ENCODE measurements at places on chromosomes 2 and 18.

DNA sequence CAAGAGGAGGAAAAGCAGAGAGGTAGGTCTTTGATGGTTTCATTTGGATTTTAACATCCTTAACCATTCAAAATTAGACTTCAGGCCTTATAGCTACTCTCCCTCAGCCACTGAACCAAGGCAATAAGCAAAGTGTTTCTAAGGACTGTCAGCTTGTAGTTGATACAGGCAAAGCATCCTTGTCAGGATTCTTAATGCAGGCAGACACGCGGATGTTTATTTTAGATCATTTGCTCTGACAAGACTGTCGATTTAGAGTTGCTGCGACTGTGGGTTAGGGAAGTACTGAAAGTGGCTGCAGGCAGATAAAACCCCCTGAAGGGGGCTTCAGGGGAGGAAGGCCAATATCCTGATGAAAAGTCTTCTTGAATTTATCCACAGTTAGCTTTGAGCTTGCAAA lies 46.6 kb downstream of the CDH20 start:
- no peak for DNase-seq

DNA sequence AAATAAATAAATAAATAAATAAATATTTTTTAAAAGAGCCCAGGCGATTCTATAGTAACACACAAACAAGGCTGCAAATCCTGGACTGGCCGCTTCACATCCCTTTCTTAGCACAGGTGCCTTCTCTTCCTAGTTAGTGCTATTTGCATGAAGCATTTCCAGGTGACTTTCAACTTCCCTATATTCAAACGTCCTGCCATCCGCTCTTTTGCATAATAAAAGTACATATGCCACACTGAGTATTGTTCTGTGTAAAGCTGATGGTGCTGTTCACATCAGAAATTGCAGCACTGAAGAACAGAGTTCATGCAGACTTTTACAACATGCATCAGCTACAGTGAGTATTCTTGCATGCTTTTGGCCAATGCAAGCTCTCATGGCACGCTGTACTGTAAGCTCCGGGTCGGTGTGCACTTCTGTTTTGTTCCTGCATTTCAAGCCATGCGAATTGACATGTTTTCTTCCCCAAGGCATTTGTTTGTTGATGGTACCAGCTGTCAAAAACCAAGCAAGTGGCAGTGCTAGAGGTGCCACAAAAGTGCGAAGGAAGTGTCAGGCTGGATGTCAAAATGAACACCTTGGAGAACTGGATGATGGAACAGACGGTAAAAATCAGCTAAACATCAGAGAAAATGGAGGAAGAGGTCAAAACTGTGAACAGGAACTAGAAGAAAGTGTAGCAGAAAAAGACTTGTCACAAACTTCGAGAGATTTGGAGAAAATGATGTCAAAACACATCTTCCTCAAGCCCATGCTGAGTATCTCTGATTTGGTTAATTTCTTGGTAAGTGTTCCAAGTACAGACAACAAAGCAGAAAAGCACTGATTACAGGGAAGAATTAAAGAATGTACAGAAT lies 25.5 kb upstream of the CEP68 start:
- DNase-seq, result no peak

- DNase-seq, result no peak
These were observed 2.0 kb downstream of the CDH7 start for GRCh38 chr18:65752625-65753325.

DNA sequence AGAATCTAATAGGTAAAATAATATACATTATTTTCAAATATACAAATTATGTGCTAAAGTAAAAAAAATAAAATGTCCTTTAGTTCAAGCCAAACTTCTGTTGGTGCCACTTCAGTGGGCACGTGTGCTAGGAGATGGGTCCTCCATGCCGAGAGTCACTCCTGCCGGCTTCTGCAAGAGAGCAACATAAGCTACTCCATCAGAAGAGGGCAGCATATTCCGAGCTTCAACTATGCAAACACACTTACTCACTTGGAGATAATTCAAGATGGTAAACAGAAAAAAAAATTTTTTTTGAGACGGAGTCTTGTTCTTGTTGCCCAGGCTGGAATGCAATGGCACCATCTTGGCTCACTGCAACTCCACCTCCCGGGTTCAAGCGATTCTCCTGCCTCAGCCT lies 24.4 kb downstream of the CNOT11 start:
- DNase-seq, result no peak

GRCh38 chr2:207601774-207602173 lies 23.4 kb downstream of the METTL21A start:
- DNase-seq, result no peak

DNA sequence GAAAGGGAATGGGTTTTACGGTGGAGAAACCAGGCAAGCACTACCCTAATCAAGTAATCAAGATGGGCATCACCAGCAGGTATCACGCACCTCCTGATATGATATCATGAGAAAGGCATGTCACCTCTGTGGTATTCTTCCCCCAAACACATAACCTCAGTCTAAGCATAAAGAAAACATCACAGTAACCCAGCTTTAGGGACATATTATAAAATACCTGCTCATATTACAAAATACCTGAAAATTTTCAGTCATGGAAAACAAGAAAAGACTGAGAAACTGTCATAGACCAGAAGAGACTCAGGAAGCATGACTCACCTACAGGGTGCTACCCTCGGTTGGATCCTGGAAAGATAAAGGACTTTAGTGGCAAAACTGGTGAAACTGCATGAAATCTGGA lies 30.5 kb downstream of the GCKR start:
- DNase-seq, result no peak

GRCh38 chr18:48472610-48473009 lies 63.4 kb upstream of the ZBTB7C start:
- DNase-seq, result no peak

- DNase-seq, result no peak
These were observed 636 bp upstream of the IMMT start for GRCh38 chr2:86195808-86196387.

- no peak for DNase-seq
These were observed 132.8 kb downstream of the ACOXL start for GRCh38 chr2:110865188-110865587.

GRCh38 chr18:60846396-60846795 lies 473.8 kb upstream of the MC4R start:
- DNase-seq, result no peak

DNA sequence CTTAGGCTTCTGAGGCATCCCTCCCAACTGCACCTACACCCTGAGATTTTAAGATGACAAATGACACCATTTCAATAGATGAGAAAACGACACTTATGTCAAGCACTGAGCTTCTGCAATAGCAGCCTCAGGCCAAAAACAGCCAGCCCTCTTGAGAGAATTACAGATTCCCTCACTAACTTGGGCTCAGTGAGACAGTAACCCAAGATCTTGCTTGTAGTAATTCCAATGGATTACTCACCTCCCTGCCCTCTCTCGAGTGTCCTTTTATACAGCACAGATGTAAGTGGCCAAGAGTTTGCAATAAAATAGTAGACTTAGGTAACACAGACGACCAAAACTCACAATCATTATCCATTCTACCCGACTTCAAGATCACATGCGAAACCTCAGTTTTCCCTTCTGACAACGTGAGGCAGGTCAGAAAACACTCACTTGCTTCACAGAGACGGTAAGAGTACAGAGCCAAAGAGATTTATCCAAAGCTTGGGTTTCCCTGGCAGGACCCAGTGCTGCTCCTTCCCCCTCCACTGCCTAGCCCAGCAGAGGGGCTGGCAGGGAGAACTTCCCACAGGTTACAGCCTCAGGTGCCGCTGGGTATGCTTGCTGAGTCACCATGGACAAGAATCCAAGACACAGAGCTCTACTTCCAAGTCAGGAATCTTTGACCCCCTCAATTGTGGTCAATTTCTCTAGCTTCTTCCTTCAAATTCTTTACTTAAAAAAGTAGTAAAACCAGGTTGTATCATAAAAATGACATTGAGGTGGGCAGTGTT lies 181.4 kb downstream of the MYO5B start:
- no peak for DNase-seq

GRCh38 chr2:241850544-241851324 lies 8.0 kb downstream of the PDCD1 start:
- DNase-seq, result no peak

DNA sequence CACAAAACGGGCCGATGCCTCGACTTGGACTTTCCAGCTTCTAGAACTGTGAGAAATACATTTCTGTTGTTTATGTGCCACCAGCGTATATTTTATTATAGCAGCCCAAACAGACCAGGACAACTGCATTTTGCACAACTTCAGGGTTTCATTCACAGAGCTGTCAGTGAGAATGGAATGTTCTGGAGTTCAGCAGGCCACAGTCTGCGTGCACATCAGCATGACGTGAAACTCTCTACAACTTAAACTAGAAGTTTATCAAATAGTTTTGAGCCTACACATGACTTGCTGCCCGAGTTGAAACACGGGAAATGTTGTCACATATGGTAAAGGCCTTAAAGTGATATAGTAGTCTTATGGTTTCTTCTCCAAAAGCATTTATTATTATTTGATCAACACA lies 3.9 kb upstream of the TRIB2 start:
- DNase-seq, result no peak

GRCh38 chr18:55124078-55124763 lies 165.0 kb upstream of the CCDC68 start:
- no peak for DNase-seq

DNA sequence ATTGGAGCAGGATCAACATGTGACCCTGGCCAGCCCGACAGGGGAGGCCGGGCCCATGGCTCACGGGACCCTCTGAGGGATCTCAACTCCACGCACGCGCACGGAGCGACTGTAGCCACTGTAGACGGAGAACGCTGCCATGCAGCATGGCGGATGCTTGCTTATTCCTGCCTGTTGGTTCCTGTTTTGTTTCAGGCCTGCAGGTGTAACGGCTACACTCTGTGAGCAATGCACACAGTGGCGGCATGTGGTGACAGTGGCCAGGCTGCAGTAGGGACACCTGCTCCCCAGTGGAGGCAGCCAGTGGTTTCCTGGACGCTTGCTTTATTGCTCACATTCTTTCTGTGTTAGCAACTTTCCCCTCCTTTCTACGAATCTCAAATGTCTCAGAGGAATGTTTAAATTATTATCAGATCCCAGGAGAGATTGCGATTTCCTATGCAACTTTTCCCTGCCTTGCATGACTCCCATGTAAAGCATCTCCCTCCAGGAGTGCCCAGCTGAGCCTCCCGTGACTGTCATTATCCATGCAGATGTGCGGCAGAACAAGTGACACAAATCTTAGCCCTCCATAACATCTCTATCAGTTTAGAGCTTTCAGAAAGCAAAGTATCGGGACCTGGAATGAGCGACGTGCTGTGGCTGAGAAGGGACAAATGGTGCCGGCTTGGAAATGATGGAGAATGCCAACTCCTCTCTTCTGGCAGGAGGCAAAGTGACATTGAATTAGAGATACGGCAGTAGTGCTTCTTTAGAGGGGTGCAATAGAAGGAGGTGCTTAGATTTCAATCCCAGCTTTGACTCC lies 209.7 kb downstream of the ASB1 start:
- DNase-seq, result no peak

- no peak for DNase-seq
These were observed 102.4 kb downstream of the ACKR3 start for GRCh38 chr2:236671896-236672562.

DNA sequence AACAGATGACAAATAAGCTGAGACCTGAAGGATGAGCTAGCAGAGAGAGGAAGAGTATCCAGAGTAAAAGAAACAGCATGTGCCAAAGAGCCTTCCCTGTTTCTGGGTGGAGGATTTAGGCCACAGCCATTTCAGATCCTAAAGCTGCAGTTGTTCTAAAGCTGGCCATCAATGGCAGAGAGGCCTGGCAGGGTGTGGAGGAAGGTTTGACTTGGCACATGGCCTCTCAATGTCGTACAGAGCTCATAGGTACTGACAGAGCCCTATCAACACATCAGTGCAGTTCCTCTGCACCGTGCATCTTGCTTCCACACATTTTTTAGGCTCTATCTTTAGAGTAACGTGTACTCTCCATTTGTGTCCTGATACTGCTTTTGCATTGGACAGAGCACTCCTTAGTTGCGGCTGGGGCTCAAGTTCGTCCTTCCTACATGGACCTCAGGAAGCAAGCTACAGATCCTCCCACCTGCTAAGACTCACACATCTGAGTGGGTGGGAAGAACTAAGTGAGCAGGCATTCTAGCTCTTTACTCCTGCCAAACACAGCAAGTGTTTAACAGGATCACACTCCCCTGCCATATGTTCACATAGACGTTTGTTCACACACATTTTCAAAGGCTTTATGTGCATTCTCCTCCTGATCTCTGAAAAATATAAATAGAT lies 3.0 kb upstream of the CHMP3 start:
- no peak for DNase-seq

GRCh38 chr18:6885006-6885481 lies 155.5 kb downstream of the ARHGAP28 start:
- no peak for DNase-seq

GRCh38 chr2:131035112-131035825 lies 58.0 kb downstream of the FAM168B start:
- no peak for DNase-seq

- DNase-seq, result no peak
These were observed 9.8 kb upstream of the EPC2 start for GRCh38 chr2:148634749-148635148.

DNA sequence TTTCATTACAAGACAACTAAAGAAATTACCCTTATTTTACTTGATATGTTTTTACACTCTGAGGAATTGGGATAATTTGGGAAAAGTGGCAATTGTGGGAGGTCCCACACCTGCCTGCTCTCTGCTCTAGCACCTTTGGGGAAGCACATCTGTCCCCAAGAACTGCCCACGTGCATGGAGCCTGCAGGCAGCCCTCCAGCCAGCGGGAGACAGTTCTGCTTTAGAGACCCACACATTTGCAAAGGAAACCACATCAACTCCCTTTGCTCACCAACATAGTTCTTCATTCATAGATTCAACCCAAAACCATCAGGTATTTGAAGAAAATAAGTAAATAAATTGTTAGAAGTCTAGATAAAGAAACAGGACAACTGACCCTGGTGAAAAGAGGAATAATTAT lies 239.9 kb upstream of the ID2 start:
- no peak for DNase-seq
